CD14-positive monocyte (primary cell): ENCODE measurements at places on chromosomes 12 and 14. TPM values are rescaled to one million over a fixed set of nuclear protein-coding genes. Genes with fewer than 3 reads are reported as not detected.

GRCh38 chr12:66210840-66211239 is 21.8 kb downstream of the IRAK3 start:
- DNase-seq: peak; percentile 48

DNA sequence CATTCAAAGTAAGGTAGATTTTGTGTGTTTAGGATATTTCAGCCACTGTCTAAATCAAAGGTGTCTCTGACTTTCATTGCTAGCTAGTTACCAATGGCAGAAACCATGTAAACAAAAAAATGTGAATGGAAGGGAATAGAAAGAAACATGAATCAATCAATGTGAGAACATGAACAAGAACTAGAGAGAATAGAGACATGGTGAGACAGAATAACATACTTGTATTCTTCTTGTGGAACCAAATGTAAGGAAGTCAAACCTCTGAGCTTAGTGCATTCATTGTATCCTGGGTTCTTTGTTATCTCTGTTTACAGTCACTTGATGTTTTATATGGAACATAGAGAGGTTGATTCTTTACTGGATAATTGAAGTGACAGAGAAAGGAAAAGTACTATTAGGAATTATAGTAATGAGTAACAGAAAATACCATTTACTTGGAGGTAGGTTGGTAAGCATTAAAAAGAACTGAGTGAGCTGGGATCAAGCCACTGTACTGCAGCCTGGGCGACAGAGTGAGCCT is 2.6 kb upstream of the WNK1 start:
- DNase-seq: no peak

DNA sequence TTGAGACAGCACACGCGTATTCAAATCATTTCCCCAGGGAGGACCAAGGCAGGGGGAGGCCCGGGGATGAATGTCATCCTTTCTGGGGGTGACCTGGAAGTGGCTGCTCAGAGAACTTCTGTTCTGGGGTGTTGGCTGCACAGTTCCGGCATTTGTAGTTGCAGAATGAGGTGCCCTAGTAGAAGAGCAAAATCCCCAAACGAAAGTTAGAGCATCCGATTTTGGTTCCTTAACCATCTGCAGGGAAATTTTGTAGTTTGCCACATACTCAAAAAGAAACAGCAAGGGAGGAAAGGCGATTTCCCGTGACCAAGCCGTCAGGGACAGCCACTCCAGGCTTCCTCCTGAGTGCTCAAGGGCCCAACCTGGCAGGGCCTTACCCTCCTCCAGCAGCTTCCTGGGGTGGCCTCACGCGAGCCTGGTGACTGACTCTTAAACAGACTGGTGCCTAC is 13.0 kb upstream of the TRAF3 start:
- DNase-seq: no peak

The PRIM1 gene
- polyA plus RNA-seq: 5.6 TPM

DNA sequence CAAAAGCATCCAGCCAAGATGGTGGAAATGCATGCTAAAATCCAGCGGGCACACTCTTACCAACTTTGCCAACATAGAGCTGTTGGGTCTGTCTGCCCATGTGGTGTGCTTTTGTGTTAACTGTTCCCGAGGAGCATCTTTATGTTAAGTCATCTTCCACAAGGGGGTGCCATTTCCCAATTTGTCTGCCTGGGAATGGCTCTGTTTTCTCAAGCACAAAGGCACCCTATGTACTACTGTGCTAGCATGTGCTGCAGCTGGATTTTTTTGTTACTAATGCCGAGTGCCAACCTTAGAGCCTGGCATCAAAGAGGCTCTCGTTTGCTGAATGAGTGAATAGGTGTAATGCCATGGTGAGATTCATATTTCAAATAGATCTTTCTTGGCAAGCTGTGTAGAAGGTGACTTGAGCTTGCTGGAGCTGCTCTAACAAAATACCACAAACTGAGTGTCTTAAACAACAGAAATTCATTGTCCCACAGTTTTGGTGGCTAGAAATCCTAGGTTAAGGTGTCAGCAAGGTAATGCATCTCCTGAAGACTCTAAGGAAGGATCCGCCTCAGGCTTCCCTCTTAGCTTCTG is 74.3 kb downstream of the TRHDE start:
- no peak for DNase-seq

- no peak for DNase-seq
Measured at GRCh38 chr12:130482448-130482847, 144.8 kb downstream of the PIWIL1 start.

- no peak for DNase-seq
Measured at GRCh38 chr12:31970199-31970598, 11.0 kb downstream of the RESF1 start.

The C3AR1 gene
- polyA plus RNA-seq: 67.3 TPM

The CLECL1 gene
- polyA plus RNA-seq: 20.6 TPM

The CD163L1 gene
- polyA plus RNA-seq: 1.0 TPM

GRCh38 chr12:57235017-57235727 is 5.7 kb downstream of the SHMT2 start:
- no peak for DNase-seq

- DNase-seq: no peak
Measured at GRCh38 chr12:123607756-123608155, 5.9 kb downstream of the DDX55 start.

DNA sequence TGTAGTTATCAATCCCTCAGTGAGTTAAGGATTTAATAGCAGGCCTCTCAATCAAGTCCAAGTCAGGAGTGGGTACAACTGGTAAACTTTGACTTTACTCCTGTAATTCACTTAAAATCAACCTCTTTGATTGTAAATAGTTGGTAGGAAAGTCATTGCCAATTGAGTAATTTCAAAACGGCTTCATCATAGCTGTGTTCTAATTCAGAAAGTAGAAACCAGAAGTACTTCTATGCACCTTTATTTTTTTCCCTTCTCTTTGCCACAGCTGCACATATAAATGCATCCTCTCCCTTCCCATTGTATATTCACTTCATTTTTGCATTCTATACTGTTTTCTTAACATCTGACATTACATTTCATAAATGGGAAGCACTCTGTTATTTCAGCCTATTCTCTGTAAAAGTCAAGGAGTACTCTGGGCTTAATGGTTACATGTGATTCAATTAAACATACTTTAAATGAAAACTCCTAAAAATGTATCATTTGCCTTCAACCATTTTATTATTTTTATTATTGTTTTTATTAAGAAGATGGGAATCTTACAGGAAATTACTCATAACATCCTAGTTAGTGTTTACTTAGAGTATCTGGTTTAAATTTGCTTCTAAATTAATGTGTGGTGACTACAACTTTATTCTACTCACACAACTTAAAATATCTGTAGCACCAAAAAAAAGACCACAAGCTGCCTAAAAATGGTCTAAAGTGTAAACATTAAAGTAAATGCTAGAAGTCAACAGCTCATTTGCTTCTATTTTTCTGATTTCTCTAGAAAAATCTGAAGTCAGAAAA is 171.2 kb downstream of the CEP128 start:
- no peak for DNase-seq

- DNase-seq: no peak
Measured at GRCh38 chr14:91354979-91355685, 62.5 kb downstream of the CCDC88C start.

DNA sequence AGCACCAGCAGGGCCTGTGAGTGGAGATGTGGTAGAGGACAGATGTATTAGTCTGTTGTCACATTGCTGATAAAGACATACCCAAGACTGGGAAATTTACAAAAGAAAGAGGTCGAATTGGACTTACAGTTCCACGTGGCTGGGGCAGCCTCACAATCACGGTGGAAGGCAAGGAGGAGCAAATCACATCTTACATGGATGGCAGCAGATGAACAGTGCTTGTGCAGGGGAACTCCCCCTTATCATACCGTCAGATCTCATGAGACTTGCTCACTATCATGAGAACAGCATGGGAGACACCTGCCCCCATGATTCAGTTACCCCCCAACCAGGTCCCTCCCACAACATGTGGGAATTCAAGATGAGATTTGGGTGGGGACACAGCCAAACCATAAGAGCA is 361.9 kb downstream of the VRK1 start:
- no peak for DNase-seq

GRCh38 chr14:88947646-88948598 is 123.5 kb downstream of the TTC8 start:
- no peak for DNase-seq

DNA sequence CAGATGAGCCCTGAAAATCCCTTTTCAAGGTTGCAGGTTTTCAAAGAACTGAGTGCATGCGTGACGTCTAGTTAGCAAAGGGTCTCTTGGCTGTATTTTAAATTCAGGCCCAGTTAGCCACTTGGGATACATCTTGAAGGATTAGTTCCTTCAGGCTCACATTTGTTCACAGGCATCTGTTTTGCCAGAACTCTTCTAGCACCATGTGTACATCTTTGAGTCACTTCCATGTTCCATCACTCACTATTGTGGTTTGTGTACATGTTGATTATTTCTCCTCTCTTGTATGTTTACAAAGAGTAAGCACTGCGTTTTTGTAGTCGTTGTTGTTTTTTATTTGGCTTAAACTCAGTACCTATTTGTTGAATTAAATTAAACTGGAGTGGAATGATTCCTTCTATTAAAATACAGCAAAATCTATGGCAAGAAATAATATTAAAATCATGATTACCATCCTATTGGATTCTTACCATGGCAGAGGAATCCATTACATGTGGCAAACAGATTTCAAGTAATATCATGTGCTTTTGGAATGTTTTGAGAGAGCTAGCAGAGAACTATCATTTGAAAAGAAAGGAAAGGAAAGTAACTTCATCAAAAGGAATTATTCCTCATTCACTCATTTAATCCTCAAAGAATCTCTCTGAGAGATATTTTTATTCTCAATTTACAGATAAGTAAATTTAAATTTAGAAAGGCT is 438.9 kb upstream of the FAR2 start:
- no peak for DNase-seq

- no peak for DNase-seq
Measured at GRCh38 chr12:28884904-28885679, 264.0 kb upstream of the FAR2 start.

The GPR132 gene
- polyA plus RNA-seq: 6.3 TPM

GRCh38 chr12:49428793-49429192 is 61.5 kb downstream of the SPATS2 start:
- peak; percentile 34 for DNase-seq

DNA sequence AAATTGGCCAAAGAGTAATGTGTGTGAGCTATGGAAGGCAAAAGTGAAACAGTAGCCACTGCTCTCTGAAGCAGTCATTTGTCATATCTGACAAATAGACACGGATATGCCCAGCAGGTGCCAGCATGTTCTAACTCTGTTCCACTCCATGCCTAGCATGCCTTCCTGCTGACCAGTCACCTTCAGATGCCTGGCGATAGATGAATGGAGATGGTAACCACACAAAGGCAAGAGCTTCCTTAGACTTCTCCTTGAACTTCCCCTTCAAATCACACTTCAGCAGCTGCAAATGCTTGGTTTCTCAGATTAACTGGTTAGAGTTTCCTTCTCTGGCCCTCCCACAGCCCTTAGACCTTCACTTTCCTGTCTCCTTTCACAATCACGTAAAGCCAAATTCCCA is 429.9 kb downstream of the DAD1 start:
- no peak for DNase-seq

GRCh38 chr12:119728444-119728745 is 60.5 kb downstream of the PRKAB1 start:
- no peak for DNase-seq
